ENCODE measurements at places on chromosomes 6 and 20.

- DNase-seq = no peak
Observed at GRCh38 chr6:89649682-89650081, 11.1 kb upstream of the LYRM2 start.

- peak; percentile 18 for DNase-seq
Observed at GRCh38 chr6:39608652-39609345, 116.4 kb downstream of the KIF6 start.

- DNase-seq = no peak
Observed at GRCh38 chr20:37185686-37186085, 6.3 kb upstream of the MROH8 start.

- no peak for DNase-seq
Observed at GRCh38 chr6:146905181-146905704, 299.0 kb upstream of the STXBP5 start.

DNA sequence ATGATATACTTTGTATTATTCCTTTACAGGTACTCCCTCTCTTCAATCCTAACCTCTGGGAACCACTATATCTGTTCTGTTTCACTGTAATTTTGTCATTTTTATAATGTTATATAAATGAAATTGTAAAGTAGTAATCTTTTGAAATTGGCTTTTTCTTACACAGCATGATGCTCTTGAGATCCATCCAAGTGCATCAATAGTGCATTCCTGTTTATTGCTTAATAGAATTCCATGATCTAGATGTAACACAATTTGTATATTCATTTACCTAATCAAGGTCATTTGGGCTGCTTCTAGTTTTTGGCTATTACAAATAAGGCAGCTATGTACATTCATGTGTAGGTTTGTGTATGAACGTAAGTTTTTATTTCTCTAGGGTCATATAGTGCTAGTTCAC is 174.6 kb downstream of the KHDC1L start:
- no peak for DNase-seq

DNA sequence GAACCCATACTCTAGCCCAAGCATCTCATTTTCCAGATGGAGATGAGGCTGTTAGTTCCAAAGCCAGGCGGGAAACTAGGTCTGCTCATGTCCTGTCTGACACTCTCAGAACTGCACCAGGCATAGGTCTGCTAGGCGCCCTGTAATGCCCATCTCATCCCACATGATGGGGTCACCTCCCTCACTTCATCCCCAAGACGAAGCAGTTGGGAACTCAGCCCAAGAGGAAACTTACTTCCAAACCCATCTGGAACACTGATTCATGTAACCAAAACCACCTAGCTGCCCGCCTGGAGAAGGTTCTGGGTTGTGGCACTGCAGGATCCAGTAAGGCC is 119.4 kb upstream of the PRND start:
- DNase-seq = no peak

DNA sequence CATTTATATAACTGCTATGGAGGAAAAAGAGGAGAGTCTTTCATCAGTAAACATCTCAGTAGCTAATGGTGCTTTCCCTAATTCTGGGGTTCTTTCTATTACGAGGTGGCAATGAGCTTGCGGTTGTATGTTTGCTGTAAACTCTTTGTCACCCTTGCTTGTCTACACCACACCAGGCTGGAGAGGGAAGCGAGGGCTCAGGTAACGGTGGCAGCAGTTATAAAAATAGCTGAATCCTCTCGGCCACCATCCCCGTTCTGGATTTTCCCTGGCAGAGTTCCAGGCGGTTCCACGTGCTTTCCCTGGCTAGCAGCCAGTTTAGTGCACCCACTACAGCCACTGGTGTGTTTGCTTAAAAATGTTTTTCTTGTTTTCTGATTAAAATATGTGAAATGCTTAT is 39.0 kb downstream of the MAS1 start:
- peak; percentile 26 for DNase-seq

DNA sequence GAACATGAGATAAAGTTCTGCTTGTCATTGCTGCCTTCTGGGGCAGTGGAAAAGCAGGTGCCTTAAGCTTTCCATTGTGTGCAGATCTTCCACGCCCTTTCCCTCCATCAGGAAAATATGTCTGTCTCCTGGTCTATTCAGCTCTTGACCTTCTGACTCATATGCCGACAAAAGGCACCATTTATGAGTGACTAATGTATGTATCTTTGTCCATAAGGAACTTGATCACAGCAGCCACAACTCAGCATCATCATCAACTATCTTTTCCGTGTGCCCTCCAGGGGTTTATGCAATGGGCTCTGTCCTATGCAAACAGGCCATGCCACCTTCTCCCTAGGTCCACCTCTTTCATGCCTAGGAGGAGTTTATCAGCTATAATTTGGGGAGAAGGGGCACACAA is 102.7 kb upstream of the QKI start:
- no peak for DNase-seq

GRCh38 chr6:7542874-7543624 is 1.6 kb downstream of the DSP start:
- peak; percentile 20 for DNase-seq

DNA sequence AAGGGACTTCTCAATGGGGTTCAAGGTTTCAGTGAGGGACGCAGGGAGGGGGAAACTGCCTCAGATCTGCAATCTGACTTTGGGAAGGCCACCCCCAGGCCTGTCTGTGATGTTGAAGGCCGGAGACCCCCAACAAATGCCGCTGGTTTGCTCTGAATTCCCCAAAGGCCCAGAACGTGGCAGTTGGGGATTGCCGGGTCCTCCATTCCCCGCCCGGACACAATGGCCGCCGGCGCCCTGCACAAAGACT is 326 bp upstream of the BCL2L1 start:
- DNase-seq = no peak

GRCh38 chr6:127515234-127515793 is 3.8 kb downstream of the MTCL3 start:
- peak; percentile 29 for DNase-seq

- no peak for DNase-seq
Observed at GRCh38 chr20:61728326-61728725, 337.4 kb downstream of the TAF4 start.

DNA sequence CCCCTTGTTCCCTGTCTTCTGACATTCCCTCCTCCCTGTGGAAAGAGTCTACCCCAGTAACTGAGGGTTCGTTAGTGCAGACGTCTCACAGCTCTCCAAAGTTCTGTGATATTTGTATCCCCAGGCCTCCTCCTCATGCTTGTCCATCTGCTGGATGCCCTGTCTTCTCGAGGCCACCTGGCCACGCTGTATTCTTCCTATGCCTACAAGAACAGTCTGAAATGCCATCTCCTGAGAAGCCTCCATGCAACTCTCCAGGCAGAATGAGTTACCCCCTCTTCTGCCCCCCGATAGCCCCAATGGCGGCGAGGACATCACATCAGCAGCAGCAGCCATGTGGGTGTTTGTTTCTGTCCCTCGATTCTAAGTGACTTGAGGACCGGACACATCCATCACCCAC is 9.3 kb downstream of the ULBP2 start:
- no peak for DNase-seq

GRCh38 chr6:51934098-51934497 is 153.3 kb downstream of the PKHD1 start:
- peak; percentile 25 for DNase-seq

GRCh38 chr6:56802584-56802983 is 152.3 kb upstream of the BEND6 start:
- no peak for DNase-seq

DNA sequence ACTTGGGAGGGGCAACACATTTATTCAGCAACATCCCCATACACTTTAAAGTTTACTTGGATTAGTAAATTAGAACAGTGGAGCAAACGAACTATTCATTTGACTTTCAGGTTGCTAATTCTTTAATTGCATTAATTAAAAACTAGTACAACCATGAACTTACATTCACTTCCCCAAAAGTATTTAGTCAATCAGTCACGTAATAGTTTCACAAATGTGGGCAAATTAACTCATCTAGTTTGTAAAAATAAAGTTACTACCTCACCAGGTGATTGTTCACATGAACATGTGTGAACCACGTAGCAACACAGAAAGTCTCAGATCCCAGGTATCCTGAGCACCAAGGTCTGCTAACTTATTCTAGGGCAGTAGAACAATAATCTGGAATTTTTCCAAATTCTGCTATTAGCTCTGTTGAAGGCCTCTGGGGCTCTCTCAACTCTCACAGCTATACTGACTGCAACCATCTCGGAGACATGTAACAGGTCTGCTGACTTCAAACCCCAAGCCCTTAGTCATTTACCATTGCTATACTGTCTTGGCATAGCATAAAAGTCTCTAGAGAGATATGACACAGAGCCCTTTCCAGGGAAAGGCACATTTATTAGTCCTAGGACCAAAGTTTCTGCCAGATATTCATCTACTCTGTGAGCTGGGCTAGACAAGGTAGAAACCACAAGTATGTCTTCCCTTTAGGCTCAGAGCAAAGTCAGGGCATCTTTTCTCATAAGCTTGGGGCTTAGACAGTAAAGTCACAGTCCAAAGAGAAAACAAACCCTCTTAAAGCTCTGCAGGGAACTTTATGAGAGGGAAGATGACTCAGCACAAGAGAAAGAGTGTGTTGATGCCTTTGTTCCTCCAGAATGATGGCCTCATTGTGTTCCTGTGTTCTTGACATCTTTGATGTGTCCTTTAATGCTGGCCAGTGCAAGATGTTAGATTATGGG is 50.9 kb upstream of the CCDC28A start:
- no peak for DNase-seq

DNA sequence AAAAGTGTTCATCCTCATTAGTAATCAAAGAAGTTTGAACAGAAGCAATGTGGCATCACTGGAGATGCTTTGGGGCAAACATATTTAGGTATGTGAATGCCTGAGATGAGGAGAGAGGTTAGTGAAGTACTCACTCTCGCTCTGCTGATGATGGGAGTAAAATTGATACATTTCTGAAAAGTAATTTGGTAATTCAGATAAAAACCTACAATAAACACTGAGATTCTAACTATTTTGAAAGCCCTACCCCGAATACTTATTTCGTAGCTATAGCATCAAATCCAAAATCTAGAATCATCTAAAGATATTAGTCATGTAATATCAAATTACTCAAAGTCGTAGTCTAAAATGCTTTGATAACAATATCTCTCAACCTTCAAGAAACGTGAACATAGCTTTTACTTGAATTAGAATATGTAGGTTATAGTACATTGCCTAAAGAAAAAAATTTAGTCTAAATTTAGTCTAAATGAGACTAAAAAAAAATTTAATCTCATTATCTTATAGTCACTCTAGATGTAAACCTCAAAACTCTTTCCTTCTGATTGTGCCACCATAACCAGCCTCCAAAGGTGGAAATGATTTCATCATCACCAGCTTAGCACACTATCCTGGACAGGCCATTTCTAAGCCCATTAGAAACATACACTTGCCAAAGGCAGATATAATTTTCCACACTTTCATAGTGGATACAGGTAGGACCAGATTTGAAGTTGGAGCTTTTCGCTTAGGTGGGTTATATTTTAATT is 232.5 kb upstream of the TAB2 start:
- no peak for DNase-seq

DNA sequence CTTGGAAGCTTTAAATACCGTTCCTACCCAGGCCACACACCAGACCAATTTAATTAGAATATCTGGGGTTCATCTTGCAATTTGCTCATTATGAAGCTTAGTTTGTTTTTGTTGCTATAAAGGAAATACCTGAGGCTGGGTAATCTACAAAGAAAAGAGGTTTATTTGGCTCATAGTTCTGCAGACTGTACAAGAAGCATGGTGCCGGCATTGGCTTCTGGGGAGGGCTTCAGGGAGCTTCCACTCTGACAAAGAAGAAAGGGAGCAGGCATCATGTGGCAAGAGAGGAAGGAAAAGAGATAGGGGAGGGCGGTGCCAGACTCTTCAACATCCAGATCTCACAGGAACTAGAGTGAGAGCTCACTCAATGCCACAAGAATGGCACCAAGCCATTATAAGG is 73.6 kb downstream of the RNF182 start:
- no peak for DNase-seq

- no peak for DNase-seq
Observed at GRCh38 chr6:33117811-33118277, 42.1 kb downstream of the HLA-DPB1 start.

DNA sequence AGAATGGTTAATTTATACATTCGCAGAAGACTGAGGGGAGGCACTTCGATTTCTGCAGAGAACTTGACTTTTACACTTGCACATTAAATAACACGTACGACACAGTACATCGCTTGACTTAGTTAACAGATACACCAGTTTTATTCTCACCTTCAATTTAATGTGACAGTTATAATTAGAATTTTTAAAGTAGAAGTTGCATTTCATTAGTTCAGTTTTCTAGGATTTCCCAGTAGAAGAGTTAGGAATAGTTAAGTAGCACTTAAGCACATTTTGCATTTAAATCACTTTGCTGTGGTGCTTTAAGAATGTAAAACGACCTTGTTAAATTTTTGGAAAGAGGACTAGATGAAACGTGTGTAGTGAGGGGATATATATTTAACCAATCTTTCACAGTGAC is 1.6 kb upstream of the BEND3 start:
- DNase-seq = no peak

DNA sequence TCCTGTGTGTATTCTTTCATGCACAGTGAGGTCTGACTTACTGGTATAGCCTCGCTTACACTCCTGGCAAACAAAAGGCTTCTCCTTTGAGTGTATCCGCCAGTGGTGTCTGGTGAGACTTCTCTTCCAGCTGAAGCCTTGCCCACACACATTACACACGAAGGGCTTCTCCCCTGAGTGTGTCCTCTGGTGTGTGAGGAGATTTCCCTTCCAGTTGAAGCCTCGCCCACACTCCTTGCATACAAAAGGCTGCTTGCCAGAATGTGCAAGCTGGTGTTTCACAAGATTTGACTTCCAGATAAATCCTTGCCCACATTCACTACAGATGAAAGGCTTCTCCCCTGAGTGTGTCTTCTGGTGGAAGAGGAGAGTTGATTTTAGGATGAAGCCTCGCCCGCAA is 21.5 kb downstream of the ZNF337 start:
- DNase-seq = no peak

GRCh38 chr6:14929291-14929690 is 316.6 kb upstream of the JARID2 start:
- DNase-seq = no peak

- no peak for DNase-seq
Observed at GRCh38 chr20:7193681-7194080, 426.2 kb downstream of the BMP2 start.

DNA sequence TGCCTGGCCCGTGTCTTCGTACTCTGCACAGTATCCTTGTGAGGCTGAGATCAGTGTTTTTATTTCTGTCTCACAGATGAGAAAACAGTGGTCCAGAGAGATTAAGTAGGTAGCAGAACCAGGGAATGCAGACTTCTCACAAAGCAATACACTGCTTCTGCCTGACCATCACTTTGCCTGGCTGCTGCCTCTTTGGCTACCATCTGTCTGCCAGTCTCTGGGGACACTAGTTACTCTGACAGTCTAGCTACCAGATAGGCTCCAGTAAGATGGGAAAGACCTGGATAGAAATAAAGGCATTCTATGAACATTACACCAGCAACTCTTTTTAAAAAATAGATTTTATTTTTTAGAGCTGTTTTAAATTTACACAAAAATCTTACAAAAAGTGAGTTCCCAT is 96.9 kb downstream of the PHACTR3 start:
- no peak for DNase-seq

Measured in GM10248 (cell line).